ENCODE measurements at places on chromosomes 13 and 19. TPM values are rescaled to one million over a fixed set of nuclear protein-coding genes. Genes with fewer than 3 reads are reported as not detected.
A peak's percentile ranks its signal among the peaks of the same experiment; 100 is the strongest.

The ZNF417 gene
- 17.8 TPM for total RNA-seq

The SPPL2B gene
- 72.4 TPM for total RNA-seq

DNA sequence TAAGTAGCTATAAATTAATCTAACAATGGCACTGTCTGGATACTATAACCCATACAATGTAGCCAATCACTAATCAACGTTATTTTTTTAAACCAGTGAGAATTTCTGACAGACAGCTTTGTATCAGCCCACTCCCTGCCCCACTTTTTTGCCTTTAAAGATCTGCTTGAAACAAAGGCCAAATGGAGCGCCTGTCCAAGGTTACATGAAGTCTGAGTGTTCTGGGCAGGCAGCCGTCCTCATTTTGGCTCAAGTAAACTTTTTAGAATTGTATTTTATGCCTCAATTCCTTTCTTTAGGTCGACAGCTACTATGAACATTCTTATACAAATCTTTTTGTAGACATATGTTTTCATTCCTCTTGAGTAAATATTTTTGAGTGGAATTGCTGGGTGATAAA lies 6.2 kb downstream of the IFT88 start:
- H3K27ac ChIP-seq, result no peak overlapping the region
- peaks cover 4% of the 10 kb centered on the region for H3K4me1 ChIP-seq
- DNase-seq, result no peak
- peaks cover 17% of the 10 kb centered on the region for H3K36me3 ChIP-seq
- H3K4me3 ChIP-seq, result no peak overlapping the region

The CGB8 gene
- total RNA-seq, result not detected

DNA sequence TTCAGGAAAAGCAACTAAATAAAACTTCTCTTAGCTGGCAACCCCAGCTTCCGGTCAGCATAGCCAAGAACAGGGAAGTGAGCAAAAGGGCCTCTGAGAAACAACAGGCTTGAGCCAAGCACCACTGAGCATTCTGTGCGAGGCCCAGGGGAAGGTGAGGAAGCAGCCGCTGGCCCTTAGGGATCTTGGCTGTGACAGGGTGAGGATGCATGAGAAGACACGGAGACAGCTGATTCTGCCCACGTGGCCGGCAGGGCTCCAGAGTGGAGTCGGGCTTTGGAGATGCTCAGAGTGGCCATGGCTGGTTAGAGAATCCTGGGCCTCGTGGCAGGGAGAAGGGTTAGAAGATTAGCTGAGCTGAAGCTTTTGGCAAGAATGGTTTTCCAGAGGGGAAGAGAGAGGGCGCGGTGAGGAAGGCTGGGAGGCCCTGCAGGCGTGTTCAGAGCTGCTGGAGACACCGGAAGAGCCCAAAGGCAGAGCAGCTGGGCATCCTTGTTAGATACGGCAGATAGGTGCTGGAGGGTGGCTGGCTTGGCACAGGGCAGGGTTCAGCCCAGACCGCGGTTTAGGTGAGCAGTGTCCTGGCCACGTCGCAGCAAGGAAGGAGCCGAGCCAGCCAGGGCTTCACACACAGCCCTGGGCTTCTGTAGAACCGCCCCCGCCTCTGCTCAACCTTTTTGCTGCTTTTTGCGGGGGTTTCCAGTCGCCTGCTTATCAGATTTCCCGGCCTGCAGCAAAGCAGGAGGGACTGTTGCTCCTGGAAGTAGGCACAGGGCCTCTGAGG lies 17.3 kb downstream of the UPF1 start:
- peak overlapping the region; percentile 76 for H3K27ac ChIP-seq
- no peak for DNase-seq
- H3K27me3 ChIP-seq, result no peaks in the 10 kb centered on the region
- peaks cover 61% of the 10 kb centered on the region for H3K4me1 ChIP-seq

DNA sequence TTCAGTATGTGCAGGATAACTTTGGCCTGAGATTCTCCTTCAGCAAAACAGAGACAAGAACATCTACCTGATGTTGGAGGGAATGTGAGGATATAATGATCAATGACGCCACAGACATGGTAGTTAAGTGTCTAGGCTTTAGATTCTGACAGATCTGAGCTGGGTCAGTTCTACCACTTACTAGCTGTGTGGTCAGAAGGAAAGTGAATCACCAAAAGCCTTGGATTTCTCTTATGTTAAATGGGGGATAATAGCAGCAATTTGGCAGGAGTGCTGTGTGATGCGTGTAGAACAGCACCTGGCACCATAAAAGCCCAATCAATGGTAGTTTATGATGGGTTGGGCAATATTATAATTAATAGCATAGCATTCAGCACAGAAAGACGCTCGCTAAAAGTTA lies 41.7 kb downstream of the RXFP2 start:
- H3K27me3 ChIP-seq, result no peaks in the 10 kb centered on the region
- no peak for DNase-seq
- H3K4me1 ChIP-seq, result no peaks in the 10 kb centered on the region
- H3K36me3 ChIP-seq, result no peaks in the 10 kb centered on the region
- H3K4me3 ChIP-seq, result no peak overlapping the region

DNA sequence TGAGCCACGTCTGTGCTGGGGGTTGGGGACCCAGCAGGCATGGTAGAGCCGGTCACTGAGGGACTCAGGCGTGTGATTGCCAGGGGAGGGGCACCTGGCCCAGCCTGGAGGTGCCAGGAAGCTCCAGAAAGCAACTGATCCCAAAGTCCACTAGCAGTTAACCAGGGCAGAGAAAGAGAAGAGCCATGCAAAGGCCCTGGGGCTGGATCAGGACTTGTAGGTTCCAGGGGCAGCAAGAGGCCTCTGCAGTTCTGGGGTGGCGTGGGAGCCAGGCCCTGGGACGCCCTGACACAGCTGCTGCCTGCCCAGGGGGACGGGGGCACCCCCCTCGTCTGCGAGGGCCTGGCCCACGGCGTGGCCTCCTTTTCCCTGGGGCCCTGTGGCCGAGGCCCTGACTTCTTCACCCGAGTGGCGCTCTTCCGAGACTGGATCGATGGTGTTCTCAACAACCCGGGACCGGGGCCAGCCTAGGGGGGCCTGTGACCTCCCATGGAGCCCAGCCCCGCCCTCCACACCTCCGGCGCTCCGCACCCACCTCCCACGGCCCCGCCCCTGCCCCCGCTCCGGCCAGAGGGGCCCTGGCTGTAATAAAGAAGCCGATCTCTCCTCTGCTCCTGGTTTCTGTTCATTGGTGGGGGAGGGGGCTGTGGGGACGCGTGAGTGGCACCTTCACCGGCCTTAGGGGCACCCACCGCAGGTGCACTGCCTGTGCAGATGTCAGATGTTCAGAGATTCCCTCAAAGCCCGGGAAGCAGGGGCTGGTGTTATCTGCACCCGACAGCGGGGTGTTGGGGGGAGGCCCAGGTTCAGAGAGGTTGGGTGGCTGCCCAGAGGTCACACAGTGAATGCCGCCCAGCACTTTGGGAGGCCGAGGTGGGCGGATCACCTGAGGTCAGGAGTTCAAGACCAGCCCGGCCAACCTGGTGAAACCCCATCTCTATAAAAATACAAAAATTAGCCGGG lies 4.1 kb downstream of the AZU1 start:
- H3K4me1 ChIP-seq, result peaks cover 3% of the 10 kb centered on the region
- no peak for DNase-seq
- no peak overlapping the region for H3K27ac ChIP-seq

GRCh38 chr19:48873476-48874302 lies 1.5 kb downstream of the PPP1R15A start:
- H3K4me3 ChIP-seq, result peak overlapping the region; percentile 98
- DNase-seq, result peak; percentile 49
- peak overlapping the region; percentile 100 for H3K27ac ChIP-seq
- no peaks in the 10 kb centered on the region for H3K27me3 ChIP-seq

The RNF225 gene
- 0.61 TPM for total RNA-seq

- H3K36me3 ChIP-seq, result no peaks in the 10 kb centered on the region
- no peak overlapping the region for H3K4me3 ChIP-seq
- H3K27me3 ChIP-seq, result peaks cover 7% of the 10 kb centered on the region
- H3K27ac ChIP-seq, result no peak overlapping the region
- H3K4me1 ChIP-seq, result no peaks in the 10 kb centered on the region
Measured at GRCh38 chr13:73464758-73465616, 406.2 kb downstream of the KLF5 start.

DNA sequence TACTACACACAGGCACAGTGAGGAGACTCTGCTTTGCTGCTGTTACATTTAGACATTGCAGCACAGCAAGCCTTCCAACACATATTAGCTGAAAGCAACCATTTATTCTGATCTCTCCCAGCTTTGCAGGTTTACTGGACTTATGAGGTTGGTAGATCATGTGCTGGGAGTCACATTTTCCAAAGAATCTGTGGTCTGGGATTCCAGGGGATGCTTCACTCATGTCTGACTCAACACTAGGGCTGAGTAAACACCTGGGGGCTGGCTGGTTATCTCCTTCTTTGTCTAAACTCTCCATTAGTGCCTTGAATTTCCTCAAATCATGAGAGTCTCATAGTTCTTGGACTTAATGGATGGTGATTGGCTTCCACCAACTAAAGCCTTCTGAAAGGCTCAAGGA lies 5.4 kb upstream of the LGALS13 start:
- DNase-seq, result no peak
- no peak overlapping the region for H3K4me3 ChIP-seq
- peaks cover 33% of the 10 kb centered on the region for H3K27me3 ChIP-seq
- H3K36me3 ChIP-seq, result peaks cover 1% of the 10 kb centered on the region
- no peaks in the 10 kb centered on the region for H3K4me1 ChIP-seq
- no peak overlapping the region for H3K27ac ChIP-seq

DNA sequence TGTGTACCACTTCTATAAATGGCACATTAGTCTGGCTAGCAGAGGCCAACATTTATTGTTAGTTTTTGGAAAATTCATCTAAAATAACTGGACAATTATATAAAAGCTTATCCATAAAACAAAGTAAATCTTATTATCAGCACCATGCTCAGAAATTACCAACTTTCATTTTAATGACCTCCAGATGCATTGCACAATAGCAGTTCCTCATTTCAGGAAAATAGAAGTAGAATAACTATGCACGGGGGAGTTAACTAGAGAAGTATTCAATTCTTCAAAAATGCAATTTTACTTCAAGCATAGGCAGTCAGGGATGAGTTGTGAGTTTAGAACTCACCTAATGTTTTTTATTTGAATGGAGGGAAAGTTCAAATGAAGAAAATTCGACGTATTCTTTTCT lies 1023.5 kb downstream of the PCDH17 start:
- H3K36me3 ChIP-seq, result no peaks in the 10 kb centered on the region
- H3K27me3 ChIP-seq, result no peaks in the 10 kb centered on the region
- H3K4me1 ChIP-seq, result no peaks in the 10 kb centered on the region
- no peak overlapping the region for H3K27ac ChIP-seq

The PLIN4 gene
- total RNA-seq, result not detected

The CERS4 gene
- total RNA-seq, result 20.3 TPM

- no peaks in the 10 kb centered on the region for H3K36me3 ChIP-seq
- H3K27me3 ChIP-seq, result no peaks in the 10 kb centered on the region
- H3K4me3 ChIP-seq, result no peak overlapping the region
- no peak for DNase-seq
Measured at GRCh38 chr13:95948656-95949055, 104.5 kb downstream of the UGGT2 start.

GRCh38 chr13:83929157-83929556 lies 46.9 kb upstream of the SLITRK1 start:
- no peaks in the 10 kb centered on the region for H3K4me1 ChIP-seq
- H3K36me3 ChIP-seq, result no peaks in the 10 kb centered on the region
- H3K4me3 ChIP-seq, result no peak overlapping the region
- H3K27me3 ChIP-seq, result no peaks in the 10 kb centered on the region
- no peak overlapping the region for H3K27ac ChIP-seq

The NOVA2 gene
- 0.02 TPM for total RNA-seq

The FLT1 gene
- 0.44 TPM for total RNA-seq

- H3K4me1 ChIP-seq, result peaks cover 44% of the 10 kb centered on the region
- H3K27ac ChIP-seq, result no peak overlapping the region
- H3K4me3 ChIP-seq, result no peak overlapping the region
- H3K36me3 ChIP-seq, result peaks cover 28% of the 10 kb centered on the region
Measured at GRCh38 chr19:18009412-18010066, 1.6 kb downstream of the ARRDC2 start.

GRCh38 chr19:56930647-56931535 lies 90.4 kb upstream of the PEG3 start:
- no peaks in the 10 kb centered on the region for H3K27me3 ChIP-seq
- H3K27ac ChIP-seq, result no peak overlapping the region
- DNase-seq, result no peak
- H3K36me3 ChIP-seq, result peaks cover 3% of the 10 kb centered on the region
- H3K4me1 ChIP-seq, result no peaks in the 10 kb centered on the region

The ZNF586 gene
- total RNA-seq, result 20.4 TPM

DNA sequence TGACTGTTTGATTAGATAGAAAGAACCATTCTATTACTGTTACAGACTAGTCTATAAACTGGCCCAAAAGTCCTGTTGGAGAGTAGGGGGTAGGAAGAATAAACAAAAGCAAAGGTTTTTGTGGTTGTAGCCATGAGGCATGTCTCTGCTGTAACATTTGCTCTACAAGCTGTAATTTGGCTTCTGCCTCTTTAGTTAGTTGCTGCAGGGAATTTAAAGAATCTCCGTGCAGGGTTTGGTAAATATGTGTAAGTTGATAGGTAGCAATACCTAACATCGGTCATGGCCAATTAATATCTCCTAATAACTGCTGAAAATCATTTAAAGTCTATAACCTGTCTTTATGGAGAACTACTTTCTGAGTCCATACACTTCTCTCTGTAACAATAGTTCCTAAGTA lies 13.0 kb downstream of the FPR3 start:
- H3K4me3 ChIP-seq, result no peak overlapping the region
- no peaks in the 10 kb centered on the region for H3K36me3 ChIP-seq
- no peaks in the 10 kb centered on the region for H3K4me1 ChIP-seq
- no peaks in the 10 kb centered on the region for H3K27me3 ChIP-seq

DNA sequence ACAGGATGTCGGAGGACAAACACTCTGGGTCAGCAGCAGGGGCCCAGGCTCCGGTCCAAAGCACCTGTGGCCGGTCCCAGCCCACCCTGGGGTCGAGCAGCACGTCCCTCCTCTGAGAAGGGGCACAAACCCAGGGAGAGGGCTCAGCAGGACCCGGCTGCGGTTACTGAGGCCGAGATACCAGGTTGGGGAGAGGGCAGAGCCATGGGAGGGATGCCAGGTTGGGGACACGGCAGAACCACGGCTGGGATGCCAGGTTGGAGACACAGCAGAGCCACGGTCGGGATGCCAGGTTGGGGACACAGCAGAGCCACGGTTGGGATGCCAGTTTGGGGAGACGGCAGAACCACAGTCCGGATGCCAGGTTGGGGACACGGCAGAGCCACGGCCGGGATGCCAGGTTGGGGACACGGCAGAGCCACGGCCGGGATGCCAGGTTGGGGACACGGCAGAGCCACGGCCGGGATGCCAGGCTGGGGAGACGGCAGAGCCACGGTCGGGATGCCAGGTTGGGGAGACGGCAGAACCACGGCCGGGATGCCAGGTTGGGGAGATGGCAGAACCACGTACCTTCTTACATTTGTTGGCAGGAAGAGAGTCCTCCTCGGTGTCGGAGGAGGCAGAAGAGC lies 18.5 kb downstream of the MIER2 start:
- H3K4me3 ChIP-seq, result no peak overlapping the region
- peaks cover 56% of the 10 kb centered on the region for H3K36me3 ChIP-seq
- H3K27me3 ChIP-seq, result no peaks in the 10 kb centered on the region

All from activated CD8-positive, alpha-beta memory T cell treated with anti-CD3 and anti-CD28 coated beads, Interleukin-2, amount 10 ng/mL, durations not matched to agents 7 days and 5 days (primary cell).